ENCODE measurements at places on chromosomes 13 and 19. TPM values are rescaled to one million over a fixed set of nuclear protein-coding genes. Genes with fewer than 3 reads are reported as not detected.

The ZNF845 gene
- total RNA-seq: 6.6 TPM

The FAM216B gene
- not detected for total RNA-seq

The ZNF570 gene
- 5.8 TPM for total RNA-seq

The ZNF730 gene
- 1.8 TPM for total RNA-seq

The BEST2 gene
- total RNA-seq: not detected

The DACT3 gene
- 0.14 TPM for total RNA-seq

The KASH5 gene
- total RNA-seq: not detected

The SIGLEC10 gene
- 0.55 TPM for total RNA-seq

DNA sequence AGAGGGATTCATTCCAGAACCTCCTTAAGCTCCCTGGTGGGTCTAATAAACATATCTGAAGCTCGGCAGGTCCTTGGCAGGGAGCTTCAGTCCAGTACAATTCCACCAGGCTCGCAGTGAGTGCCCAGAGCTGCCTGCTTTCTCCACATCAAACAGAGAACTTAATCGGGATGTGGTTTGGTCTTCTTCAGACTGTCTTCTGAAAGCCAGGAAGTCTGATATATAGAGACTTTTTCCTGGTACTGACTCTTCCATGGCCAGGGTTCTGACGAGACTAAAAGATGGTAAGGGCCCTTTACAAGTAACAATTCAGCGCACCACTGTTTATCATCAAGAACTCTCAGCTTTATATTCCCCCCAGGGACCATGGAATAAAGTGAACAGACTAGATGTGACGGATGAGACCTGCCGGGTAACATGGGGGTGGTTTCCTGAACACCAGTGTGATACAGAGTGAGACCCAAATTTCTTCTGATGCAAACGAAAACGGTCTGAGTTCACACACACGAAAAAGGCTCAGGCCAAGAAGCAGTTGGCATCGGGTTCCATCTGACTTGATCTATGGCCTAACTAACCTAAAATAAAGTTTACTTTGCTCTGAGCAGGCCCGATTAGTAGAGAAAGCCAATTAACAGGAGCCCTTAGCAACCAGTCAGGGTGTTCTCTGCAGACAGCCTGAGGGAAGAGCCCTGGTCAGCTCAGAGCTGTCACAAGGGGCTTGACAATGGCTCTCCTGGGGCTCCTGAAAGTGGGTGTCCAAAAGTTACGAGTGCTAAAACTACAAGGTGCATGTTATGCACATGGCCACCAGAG is 29.0 kb downstream of the RANBP3 start:
- no peak for DNase-seq

DNA sequence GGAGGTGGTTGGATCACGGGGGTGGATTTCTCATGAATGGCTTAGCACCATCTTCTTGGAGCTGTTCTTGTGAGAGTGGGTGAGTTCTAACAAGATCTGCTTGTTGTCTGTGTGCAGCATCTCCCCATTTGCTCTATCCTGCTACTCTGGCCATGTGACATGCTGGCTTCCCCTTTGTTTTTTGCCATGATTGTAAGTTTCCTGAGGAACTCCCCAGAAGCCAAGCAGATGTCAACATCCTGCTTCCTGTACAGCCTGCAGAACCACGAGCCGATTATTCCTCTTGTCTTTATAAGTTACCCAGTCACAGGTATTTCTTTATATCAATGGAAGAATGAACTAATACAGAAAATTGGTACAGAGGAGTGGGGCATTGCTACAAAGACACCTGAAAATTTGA is 2.3 kb upstream of the SIGLEC12 start:
- DNase-seq: no peak

DNA sequence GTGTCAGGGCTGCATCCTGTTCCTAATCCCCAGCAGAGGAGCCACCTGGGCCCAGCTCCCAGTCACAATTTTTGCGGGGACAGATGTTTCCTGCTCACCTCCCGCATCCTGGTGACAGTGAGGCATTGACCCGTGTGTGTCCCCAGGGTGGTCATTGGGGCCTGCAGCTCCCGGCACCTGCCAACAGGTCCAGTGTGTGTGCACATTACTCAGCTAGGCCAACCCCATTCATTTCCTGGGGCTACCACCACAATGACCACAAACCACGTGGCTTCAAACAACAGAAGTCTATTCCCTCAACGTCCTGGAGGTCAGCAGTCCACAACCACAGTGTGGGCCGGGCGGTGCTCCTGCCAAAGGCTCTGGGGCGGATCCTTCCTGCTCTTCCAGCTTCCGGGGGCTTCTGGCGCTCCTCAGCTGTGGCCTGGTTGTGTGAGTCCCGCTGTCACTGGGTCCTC is 11.9 kb upstream of the F2RL3 start:
- DNase-seq: no peak

DNA sequence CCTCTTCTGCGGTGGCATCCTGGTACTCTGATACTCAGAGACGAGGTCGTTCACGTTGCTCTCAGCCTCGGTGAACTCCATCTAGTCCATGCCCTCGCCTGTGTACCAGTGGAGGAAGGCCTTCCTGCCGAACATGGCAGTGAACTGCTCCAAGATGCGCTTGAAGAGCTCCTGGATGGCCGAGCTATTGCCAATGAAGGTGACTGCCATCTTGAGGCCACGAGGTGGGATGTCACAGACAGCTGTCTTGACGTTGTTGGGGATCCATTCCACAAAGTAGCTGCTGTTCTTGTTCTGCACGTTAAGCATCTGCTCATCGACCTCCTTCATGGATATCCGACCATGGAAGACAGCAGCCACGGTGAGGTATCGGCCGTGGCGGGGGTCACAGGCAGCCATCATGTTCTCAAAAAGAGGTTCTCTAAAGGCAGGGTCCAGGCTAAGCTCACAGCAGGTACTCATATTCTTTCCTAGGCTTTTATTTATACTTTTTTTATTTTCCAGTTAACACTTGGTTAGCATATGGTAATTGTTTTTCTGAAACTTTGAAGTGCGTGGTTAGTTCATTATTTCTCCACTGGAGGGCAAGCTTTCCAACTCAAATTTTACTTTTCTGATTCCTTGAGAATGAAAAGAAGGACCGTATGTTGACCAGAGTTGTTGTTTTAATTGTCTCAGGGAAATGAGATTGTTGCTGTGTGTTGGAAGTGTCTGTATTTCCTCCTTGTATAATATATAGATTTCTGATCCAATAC is 72.4 kb upstream of the RGCC start:
- DNase-seq: no peak

GRCh38 chr13:110912651-110913051 is 2.2 kb downstream of the ANKRD10 start:
- DNase-seq: no peak

DNA sequence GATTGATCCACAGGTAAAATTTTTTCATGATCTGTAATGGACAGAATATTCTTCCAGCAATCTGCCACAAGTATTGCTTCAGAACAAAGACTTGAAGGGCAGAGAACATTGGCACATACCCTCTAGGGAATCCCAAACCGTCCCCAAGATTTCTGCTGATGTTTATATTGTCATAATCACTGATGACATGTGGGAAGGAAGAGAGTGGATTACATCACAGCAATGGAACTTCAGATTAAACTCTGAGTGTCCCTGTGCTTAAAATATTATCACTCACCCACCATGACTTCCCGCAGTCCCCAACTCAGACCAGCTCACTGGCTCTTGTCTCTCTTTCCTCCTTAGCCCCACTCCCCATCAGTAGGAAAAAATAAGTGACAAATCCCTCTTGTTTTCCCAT is 8.5 kb upstream of the TPT1 start:
- no peak for DNase-seq

DNA sequence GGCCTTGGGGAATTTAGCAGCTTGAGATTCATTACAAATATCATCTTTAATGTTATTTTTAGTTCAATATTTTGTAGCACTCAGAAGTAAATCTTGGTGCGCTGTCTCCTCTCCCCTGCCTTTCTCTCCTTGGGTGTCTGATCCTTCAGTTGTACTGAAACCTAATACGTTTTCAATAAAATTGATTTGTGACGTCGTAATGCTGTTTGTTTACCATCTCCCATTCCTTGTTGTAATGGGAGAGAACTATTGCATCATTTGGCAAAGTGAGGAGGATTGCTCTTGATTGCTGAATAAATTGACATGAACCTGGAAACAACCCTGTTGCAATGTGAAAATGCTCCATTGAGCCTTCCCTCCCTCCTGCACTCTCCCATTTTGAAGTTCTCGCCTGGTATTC is 43.2 kb upstream of the TSHZ3 start:
- no peak for DNase-seq

DNA sequence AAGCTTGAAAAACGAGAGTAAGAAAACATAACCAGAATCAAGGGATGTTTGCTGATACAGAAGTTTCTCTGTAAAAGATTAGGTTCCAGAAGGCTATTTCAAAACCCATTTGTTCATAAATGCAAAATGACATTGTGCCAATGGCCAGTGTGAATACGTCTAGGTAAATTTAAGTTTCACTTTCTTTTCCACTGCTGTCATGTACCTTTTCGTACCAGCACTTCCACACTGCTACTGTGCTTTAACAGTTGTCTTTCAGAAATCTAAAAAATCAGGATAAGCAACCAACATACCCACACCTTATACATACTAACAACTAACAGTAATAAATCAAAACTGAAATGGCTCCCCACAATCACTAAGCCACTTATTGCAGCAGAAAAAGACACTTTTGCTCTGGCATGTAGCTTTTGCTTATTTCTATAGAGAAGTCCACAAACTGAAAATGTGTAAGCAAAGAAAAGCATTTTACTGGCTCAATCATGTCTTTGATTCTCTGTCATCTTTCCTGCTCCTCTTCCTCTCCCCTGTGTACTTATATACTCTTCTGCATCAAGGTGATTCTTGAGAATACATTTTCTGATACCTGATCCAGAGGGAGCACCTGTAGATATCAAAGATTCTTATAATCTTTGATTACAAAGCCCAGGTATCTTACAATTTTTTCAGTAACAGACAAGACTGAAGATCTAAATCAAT is 34.3 kb downstream of the ELF1 start:
- no peak for DNase-seq

GRCh38 chr13:27679896-27680295 is 58.2 kb downstream of the POLR1D start:
- no peak for DNase-seq

GRCh38 chr19:6058518-6059201 is 51.6 kb downstream of the RFX2 start:
- no peak for DNase-seq

DNA sequence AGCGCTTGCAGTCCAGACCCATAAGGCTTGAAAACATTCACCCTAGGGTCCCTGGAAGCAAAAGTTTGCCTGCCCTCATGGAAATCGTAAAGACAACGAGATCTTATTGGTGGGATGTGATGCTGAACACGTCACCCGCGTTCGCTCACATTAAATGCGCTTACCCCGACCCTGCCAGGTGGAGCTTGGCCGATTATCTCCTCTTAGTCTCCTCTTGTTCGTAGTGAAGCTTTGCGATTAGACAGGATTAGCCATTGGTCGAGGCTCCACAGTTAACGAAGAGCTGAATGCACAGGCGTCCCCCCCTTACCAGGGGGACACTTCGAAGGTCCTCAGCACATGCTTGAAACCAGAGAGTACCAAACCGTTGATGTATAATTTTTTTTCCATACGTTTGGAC is 16.0 kb upstream of the KDM4B start:
- DNase-seq: no peak

DNA sequence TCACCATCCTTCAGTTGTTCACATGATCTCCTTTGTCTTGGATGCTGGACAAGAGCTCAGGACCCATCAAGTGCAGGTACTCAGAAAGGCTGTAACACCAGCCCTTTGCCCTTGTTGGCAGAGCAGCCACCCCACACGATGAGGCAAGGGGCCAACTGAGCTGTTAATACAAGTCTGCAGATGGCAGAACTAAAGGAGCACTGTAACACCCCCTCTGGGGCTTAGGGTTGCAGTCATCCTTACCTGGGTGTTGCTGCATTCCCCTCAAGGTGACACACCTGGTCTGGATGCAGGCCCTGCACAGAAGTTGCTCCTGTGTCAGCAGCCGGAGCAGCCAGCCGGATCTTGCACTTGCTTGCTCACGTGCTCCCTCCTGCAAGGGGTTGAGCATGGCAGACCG is 52.0 kb downstream of the STARD13 start:
- no peak for DNase-seq

- no peak for DNase-seq
Measured at GRCh38 chr19:56319991-56320390, 5.4 kb upstream of the ZSCAN5A start.

DNA sequence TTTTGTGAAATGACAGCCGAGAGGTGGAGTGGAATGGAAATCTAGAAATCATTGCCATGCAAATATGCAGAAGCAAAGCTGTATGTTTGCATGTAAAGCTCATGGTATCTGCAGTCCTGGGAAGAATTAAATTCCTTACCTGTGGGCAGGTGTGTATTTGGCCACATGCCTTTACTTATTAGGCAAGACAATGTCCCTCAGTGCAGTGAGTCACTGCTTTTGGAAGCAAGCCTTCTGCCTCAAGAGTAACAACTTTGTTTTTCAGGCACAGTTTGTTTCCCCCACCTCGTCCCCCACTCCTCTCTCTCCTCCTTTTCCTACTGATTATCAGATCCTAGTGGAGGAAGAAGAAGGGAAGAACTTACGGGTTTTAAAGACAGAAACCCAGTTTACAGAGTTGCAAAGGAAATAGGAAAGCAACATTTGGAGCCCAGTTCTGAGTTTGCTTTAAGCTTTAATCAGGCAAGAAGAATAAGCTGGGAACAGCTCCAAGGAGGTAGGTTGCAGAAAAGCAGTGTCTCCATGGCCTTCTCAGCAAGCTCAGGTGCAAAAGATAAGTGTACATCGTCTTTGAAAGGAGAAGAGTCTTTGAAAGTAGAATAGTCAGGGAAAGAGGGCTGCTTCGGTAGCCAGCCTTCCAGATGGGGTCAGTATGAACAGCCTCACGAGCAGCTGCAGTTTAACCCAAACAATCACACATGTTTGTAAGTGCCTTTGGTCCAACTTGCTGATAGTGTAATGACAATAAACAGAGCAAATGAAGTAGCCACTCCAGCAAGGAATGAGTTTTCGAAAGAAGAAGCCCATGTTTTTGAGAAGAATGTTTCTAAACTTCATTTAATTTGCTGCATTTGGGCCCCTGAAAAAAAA is 190.1 kb downstream of the KLF5 start:
- DNase-seq: peak; percentile 38

DNA sequence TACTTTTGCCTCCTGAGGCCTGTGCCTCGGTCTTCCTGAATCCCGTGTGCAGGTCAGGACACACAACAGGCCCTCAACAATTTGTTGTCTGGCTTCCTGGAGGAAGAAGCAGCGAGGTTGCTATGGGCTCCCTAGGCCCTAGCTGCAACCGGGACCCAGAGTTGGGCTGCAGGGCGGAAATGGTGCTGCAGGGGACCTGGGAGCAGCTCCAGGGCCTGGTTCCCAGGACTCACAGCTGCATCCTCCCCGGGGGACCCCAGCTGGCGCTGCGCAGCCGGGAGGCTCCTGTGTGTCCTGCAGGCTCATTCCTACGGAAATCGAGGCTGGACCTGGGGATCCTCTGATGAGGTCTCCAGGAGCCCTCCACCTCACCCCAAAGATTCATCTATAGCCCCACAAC is 999 bp upstream of the TNFAIP8L1 start:
- DNase-seq: no peak

- DNase-seq: no peak
Measured at GRCh38 chr13:40792284-40793051, 3.1 kb downstream of the SLC25A15 start.
